CD4-positive, alpha-beta T cell treated with Interferon gamma for 1 hour (primary cell): ENCODE measurements at places on chromosomes 1 and 21.

DNA sequence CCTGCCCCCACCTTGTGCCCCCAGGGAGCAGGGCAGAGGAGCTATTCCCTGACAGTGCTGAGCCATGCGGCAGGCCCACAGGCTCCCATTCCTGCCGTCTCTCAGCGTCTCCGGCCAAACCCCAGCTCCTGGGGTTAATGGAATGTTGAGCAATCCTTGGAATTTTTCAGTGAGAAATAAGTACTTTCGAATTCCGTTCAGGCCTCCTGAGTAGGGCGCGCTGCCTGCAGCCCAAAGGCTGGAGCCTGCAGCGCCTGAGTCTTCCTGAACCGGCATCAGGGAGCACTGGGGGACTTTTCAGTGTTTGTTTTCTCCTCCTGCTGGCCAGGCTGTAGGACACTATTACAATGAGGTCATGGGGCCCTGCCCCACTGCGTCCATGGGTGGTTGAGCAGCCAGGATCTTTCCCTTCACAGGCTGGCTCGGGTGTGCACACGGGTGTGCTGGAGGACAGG is 33.3 kb upstream of the CSF1 start:
- DNase-seq, result no peak

DNA sequence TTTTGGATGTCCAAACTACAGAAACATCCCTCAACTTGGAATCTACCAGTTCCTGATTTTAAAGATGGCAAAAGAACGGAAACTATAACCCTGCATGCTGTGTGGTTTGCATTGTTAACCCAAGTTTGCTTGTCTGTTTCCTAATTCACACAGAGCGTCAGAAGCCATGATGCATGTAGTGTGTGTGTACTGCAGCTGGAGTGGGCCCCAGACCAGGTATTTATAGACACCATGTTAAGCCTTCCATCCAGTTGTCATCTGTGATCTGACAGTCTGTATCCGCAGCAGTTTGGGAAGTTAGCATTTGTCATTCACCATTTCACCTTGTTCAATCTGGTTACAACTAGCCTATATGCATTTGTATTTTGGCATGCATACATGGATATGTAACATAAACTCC is 27.7 kb upstream of the PLEKHM2 start:
- no peak for DNase-seq

- DNase-seq, result peak; percentile 69
Observed at GRCh38 chr1:206933333-206933945, 11.7 kb upstream of the FCMR start.

DNA sequence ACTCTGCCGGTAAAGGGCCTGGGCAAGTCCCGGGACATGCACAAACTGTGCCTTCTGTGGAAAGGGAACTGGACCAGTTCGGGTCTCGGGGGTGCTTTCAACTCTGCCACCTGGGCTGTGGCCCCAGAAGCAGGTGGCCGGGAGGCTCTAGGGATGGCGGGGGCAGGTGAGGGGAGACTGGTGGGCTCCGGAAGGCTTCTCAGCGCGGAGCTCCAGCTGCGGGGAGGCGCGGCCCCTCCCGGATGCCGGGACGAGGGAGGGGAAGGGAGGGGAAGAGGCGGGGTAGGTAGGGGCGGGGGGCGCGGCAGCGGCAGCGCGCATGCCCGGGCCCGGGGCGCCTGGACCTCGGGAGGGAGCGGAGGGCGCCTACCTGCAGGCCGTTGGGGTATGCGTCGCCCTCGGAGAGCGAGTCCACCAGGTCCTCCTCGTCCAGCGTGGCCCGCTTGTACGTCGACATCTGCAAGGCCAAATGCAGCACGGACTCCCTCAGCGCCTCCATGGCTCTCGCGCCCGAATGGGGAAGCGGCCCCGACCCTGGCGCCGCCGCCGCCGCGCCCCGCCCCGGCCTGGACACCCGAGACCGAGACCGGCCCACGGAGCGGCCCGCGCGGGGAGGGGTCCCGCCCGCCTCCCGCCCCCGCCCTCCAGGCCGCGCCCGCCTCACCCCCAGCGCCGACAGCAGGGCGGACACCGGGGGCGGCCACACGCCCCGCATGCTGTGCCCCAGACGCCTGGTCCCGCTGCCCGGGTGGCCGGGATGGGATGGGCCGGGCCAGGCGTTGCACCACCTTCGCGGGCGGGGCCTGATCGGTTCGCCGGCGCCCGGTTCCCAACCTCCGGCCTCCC is at the start of gene ECE1:
Gene ECE1, minus strand, starts transcription at position 764 of the 846 bp plus-strand sequence. Its CDS starts 49 bp downstream, at position 715.
- peak; percentile 45 for DNase-seq

DNA sequence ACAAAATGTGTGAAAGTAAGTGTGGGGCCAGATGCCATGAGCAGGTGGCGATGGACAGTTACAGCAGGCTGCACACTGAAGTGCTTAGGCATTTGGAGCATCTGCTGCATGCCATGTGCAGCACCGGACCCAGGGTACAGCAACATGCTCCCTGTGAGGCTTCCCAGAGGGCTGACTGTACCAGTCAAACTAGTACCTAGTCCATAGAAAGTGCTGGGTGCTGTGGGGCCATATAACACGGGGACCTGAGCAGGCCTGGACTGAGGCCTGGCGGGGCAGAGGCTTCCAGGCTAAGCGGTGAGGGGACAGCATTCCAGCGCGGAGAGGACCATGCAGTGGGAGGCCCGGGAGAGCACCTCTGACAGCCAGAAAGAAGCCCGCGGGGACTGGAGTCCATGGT is 29.9 kb upstream of the PKP1 start:
- DNase-seq, result no peak

- DNase-seq, result no peak
Observed at GRCh38 chr1:182126272-182126800, 64.8 kb upstream of the ZNF648 start.

GRCh38 chr1:84433258-84434080 is 35.2 kb downstream of the DNASE2B start:
- peak; percentile 66 for DNase-seq

GRCh38 chr1:173392895-173393658 is 84.1 kb upstream of the PRDX6 start:
- no peak for DNase-seq

- no peak for DNase-seq
Observed at GRCh38 chr1:244324176-244324883, 127.4 kb downstream of the ADSS2 start.

DNA sequence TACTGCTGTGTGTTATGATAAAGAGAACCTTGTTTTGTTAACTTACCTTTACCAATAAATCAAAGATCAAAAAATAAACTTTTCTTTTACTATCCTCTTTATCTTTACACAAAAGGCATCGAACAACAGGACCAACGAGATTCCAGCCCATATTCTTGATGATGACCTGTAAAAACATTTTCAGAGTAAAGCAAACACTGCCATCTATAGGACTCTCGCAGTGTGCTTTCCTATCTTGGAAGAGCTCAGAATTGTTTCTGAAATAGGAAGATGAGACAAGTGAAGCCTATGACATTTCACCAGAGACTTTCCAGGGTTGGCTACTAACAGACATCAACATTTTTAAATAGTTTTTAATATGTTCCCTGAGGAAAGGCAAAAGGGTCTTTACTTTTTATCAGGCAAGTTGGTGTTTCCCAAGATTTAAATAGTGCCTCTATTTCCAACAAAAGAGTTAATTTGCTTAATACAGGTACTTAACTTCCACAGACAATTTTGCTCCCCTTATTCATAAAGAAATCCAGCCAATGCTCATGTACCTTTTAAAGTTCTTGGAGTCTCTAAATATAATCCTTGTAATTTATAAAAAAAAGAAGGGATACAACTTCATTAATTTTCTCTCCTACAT is 7.3 kb downstream of the GLMN start:
- DNase-seq, result no peak

DNA sequence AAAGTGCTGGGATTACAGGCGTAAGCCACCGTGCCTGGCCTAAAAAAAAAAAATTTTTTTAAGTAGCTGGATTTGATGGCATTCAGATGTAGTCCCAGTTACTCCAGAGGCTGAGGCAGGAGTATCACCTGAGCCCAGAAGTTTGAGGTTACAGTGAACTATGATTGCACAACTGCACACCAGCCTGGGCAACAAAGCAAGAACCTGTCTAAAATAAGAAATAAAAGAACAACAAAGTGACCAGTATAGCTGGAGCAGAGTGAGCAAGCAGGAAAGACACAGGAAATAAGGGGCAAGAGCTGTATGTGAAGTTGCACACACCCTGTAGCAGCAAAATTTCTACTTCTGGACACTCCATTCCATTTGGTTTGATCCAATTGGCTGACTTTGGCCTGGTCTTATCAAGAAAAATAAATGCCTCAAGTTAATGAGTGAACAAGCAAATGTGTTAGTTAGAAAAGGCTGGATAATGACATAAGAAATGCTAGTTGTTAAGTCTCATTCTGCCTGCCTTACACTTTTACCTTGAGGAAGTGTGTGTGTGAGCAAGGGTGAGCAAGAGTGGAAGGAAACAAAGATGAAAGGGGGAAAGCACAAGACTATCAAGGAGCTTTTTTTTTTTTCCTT is 7.9 kb downstream of the ATP5IF1 start:
- DNase-seq, result no peak

DNA sequence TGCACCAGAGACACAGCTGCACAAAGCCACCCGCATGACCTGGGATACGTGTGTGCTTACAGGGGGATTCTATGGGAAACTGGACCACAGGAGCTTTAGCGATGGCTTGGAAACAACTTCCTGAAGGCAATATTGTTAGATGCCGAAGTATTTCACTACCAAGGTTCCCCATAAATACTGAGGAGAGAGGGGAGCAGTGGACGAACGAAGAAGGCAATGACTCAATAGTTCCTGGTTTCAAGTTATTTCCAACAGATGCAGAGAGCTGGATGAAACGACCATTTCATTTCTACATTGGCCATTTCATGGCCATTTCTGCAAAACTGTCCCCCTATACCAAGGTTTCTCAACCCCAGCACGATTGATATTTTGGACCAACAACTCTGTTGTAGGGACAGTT is 61.3 kb downstream of the CD34 start:
- DNase-seq, result no peak

DNA sequence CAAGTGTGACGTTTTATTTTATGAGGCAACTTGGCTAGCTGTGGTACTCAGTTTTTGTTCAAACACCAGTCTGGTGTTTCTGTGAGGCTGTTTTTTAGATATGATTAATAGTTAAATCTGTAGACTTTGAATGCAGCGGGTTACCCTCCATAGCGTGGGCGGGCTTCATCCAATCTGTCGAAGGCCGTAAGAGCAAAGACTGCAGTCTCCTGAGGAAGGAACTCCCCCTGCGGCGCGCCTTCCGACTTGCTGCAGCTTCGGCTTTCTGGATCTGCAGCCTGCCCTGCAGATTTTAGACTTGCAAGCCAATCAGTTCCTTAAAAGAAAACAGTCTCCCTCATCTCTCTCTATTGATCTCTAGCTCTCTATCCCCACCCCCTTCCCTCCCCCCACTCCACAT is 4.2 kb upstream of the ZNF496 start:
- DNase-seq, result no peak

DNA sequence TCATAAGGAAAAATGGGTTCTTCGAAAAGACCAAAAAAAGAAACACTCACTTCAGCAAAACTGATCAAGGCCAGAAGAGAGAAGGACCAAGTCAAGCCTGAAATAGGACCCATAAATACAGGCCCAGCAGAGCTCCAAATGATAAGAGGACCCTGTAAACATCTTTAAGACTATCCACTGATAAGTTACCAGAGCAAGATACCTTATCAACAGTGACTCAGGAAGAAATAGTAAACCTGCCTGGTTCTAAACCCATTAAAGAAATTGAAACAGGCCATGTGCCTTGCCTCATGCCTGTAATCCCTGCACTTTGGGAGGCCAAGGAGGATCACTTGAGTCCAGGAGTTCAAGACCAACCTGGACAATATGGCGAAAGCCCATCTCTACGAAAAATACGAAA is 81.8 kb upstream of the ERRFI1 start:
- DNase-seq, result no peak

GRCh38 chr1:214958486-214958885 is 124.1 kb upstream of the KCNK2 start:
- no peak for DNase-seq

DNA sequence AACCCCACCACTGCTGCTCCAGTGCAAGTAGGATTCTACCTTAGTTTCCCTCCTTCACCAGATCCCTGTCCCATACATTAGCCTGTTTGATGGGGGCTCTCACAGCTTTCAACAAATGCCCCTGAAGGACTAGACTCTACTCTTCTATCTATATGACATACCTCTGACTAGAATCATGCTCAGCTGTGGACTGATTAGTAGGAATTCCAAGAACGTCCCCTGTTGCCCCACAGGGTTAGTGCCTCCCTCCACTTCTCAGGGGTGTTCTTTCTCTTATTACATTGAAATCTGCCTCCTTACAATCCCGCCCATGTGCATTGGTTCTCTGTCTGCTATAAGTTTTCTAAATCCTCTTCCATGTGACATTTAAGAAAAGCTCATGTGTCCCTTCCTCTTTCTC is 375.9 kb upstream of the DUSP10 start:
- no peak for DNase-seq

GRCh38 chr1:244874974-244875579 is 10.7 kb upstream of the HNRNPU start:
- DNase-seq, result no peak

DNA sequence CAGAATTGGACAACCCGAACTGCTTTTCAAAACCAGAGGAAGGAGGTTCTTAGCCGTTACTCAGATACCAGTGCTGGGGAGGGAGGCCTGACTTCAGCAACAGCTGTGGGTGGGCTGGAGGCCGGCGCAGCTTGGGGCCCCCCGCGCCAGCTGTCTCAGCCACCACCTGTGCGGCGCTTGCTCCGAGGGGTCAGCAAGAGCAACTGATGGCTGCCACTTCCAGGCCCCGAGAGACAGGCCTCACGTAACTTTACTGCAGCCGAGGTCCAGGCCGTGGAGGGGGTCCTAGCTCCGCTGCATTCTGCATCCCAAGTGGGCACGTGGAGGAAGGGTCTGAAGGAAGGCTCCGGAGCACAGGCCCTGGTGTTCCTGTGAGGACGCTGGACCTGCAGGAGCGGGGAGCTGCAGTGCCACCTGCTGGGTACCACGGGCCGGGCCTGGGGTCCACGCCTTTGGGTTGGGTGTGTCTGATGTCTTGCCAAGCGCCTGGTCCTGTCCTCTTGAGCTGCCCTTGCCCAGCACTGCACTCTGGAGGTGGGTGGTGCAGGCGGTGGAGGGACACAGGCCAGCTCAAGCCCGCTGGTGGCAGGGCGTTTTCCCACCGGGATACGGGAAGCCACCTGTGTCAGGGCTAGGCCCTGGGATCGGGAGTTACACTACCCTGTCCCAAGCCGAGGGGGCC is 9.8 kb downstream of the THAP3 start:
- DNase-seq, result peak; percentile 27
